ENCODE measurements at places on chromosomes 5 and 9. TPM values are rescaled to one million over a fixed set of nuclear protein-coding genes. Genes with fewer than 3 reads are reported as not detected.

Gene SLC24A2
- total RNA-seq: not detected

Gene C5orf52
- total RNA-seq: 0.42 TPM

DNA sequence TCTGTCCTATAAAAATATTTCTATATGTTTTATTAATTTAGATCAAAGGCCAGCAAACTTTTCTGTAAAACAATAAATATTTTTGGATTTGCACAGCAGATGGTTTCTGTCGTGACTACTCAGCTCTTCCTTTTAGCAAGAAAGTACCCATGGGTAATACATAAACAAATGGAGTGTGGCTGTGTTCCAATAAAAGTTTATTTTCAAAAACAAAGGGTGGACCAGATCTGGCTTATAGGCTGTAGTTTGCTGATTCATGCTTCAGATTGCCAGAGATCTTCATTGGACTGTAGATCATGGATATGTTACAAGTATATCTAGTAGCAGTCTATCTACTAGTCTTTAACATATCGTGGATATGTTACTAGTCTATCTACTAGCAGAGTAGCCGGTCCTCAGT lies 590.5 kb downstream of the CSNK1G3 start:
- H3K4me1 ChIP-seq: no peaks in the 10 kb centered on the region
- H3K27me3 ChIP-seq: no peaks in the 10 kb centered on the region
- H3K27ac ChIP-seq: no peak overlapping the region
- no peaks in the 10 kb centered on the region for H3K36me3 ChIP-seq

- no peak for DNase-seq
- no peaks in the 10 kb centered on the region for H3K36me3 ChIP-seq
- no peaks in the 10 kb centered on the region for H3K27me3 ChIP-seq
- no peak overlapping the region for H3K27ac ChIP-seq
- no peak overlapping the region for H3K4me3 ChIP-seq
- no peaks in the 10 kb centered on the region for H3K4me1 ChIP-seq
Measured at GRCh38 chr5:11261241-11261640, 500.2 kb upstream of the DAP start.

- H3K27me3 ChIP-seq: no peaks in the 10 kb centered on the region
- DNase-seq: no peak
- H3K27ac ChIP-seq: peak overlapping the region; percentile 74
- H3K36me3 ChIP-seq: peaks cover 18% of the 10 kb centered on the region
Measured at GRCh38 chr5:50725800-50726474, 59.5 kb downstream of the PARP8 start.

DNA sequence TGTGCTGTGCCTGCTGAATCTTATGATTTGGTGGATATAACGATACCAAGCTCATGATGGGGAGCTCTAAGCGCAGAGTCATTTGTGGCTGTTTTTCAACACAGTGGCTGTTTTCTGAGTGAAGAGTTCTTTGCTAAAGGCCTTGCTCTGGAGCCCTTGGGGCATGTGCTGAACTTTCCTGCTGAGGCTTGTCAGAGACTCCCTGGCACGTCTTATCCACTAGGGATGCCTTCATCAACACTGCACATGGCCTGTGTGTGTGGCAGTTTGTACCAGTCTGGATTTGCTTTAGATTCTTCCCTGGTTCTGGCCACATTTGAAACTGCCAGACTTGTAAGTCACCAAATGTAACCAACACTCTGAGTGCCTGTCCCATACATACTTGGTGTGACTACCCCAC lies 188.2 kb downstream of the DMRT2 start:
- H3K36me3 ChIP-seq: no peaks in the 10 kb centered on the region
- no peak overlapping the region for H3K27ac ChIP-seq
- no peaks in the 10 kb centered on the region for H3K4me1 ChIP-seq
- H3K4me3 ChIP-seq: no peak overlapping the region
- H3K27me3 ChIP-seq: no peaks in the 10 kb centered on the region

DNA sequence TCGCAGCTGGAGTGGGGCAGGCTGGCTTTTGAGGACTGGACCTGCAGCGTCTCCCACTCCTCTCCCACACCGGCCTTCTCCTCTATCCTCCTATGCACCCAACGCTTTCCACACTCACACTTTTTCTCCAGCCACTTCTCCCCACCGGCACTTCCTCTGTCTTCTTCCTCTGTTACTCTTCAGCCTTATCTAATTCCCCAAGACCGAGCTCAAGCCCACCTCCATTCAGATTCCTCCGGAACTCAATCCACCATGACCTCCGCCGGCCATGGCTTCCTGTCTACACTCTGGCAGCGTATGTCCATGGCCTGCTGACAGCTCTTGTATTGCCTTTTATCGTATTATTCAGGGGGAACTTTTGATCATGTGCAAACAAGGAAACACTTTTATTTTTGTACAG lies 545 bp upstream of the OR2V1 start:
- no peak for DNase-seq
- H3K4me1 ChIP-seq: no peaks in the 10 kb centered on the region
- H3K36me3 ChIP-seq: no peaks in the 10 kb centered on the region
- H3K27ac ChIP-seq: no peak overlapping the region
- H3K27me3 ChIP-seq: peaks cover 23% of the 10 kb centered on the region
